ENCODE measurements at places on chromosomes 2 and 18.

- DNase-seq: no peak
Measured at GRCh38 chr2:12032398-12032797, 286.0 kb downstream of the LPIN1 start.

- no peak for DNase-seq
Measured at GRCh38 chr2:218043701-218044109, 25.3 kb upstream of the RUFY4 start.

- DNase-seq: no peak
Measured at GRCh38 chr18:79530821-79531220, 135.1 kb downstream of the NFATC1 start.

- peak; percentile 66 for DNase-seq
Measured at GRCh38 chr2:130332271-130333073, 10.2 kb upstream of the IMP4 start.

- no peak for DNase-seq
Measured at GRCh38 chr18:24678107-24678506, 217.7 kb downstream of the HRH4 start.

- DNase-seq: no peak
Measured at GRCh38 chr18:70373042-70373519, 84.2 kb downstream of the SOCS6 start.

GRCh38 chr18:46199515-46200147 is 95.4 kb downstream of the HAUS1 start:
- no peak for DNase-seq

DNA sequence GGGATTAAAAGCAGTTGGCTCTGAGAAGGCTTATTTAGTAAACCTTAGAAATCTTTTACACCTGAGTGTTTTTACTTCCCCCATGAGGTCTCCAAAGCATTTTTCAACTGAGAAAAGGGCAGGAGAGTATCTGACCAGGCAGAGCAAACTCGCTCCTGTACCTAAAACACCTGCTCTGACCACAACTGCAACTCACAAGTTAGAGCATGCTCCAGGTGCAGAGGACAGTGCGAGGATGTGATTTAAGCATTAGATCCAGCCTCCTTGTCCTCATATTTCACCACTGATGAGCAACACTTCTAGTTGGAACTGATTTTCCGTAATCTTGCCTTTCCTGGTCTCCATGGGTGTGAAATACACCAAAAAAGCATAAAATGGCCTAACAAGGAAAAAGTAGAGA is 34.5 kb upstream of the TBC1D8 start:
- DNase-seq: no peak

DNA sequence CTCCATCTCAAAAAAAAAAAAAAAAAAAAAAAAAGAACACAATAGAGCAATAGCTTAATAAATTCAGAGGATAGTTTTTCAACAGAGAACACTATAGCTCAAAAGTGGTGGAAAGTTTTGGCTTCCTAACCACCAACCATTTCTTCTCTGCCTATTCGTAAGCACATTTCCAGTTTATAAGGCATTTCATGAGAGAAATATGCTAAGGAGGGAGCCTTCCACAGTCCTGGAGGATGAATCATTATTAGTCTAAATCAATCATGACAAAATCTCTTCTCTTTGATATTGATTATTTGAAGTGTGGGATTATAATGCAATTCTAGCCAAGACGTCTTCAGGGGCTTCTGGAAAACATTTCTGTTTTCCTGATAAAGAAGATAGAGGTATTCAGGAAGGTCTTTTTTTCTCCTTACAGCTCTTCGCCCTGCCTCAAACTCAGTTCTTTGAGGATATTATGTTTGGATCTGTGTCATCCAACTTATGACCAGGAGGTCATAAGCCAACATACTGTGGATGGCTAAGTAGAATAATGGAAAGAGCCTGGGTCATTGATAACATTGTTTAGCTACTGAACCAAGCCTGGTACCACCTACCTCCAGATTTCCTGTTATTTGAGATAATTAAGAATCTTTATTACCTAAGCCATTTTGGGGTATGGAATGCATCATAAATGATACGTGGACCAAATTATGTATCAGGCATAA is 207.3 kb downstream of the TRIB2 start:
- DNase-seq: peak; percentile 29

DNA sequence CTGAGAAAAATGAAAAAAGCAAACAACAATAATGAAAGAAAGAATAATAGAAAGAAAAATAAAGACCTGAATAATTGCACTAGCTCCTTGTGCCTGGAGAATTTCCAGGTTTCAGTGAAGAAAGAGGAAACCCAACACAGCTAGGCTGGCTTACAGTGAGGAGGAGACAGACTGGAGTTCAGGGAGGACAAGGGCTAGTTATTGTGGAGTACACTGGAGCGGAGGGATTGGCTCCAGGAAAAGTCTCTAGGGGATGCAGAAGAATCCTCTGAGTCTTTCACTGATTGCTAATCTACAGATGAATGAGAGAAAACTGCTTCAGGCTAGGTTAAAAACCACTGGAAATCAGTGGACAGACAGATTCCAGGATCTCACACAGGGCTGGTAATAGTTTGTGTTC is 163.6 kb upstream of the RBMS1 start:
- no peak for DNase-seq

DNA sequence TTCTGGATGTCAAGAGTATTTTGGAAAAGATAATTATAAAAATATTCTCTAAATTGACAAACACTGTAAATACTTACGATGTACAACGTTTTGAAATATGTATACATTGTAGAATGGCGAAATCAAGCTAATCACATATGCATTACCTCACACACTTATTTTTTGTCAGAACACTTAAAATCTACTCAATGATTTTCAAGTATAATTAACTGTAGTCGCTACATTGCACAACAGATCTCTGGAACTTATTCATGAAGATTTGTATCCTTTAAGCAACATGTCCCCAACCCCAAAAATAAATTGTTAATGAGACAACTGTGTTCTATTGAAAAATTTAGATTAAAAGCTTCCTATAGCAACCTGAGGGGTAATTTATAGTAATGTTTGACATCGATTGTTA is 59.8 kb downstream of the C2orf74 start:
- no peak for DNase-seq

- no peak for DNase-seq
Measured at GRCh38 chr18:35637227-35637626, 55.7 kb downstream of the GALNT1 start.

- DNase-seq: no peak
Measured at GRCh38 chr2:132797071-132797470, 127.1 kb upstream of the LYPD1 start.

DNA sequence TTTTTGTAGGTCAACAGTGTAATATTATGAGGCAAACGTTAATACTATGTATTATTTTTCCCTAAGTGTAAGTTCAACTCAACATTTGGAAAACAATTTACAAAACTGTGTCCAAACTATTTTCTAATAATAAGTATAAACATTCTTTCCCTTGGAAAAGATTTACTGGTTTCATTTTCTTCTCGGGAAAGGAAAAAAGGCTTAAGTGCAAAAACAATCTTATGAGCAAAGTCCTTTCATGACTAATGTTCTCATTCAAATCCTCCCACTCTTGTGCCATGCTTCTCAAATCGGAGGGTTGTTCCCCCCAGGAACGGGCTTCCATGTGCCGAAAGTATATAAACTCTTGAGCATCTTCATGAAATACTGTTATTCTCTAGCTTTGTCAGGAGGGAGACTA is 19.8 kb upstream of the L3MBTL4 start:
- no peak for DNase-seq

DNA sequence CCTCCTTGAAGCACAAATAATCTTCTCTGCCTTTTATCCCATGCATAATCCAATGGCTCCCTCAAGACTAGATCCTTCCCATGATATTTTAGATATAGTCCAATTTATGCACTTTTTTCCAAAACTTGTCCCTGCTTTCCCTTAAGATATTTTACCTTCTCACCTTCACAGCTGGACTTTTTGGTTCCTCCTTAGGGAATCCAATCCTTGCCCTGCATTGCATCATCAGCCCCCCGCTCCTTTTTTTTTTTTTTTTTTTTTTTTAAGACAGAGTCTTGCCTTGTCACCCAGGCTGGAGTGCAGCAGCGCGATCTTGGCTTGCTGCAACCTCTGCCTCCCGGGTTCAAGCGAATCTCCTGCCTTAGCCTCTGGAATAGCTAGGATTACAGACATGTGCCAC is 250.6 kb downstream of the DOK6 start:
- no peak for DNase-seq

- DNase-seq: no peak
Measured at GRCh38 chr2:145939949-145940348, 1420.0 kb upstream of the ZEB2 start.

- no peak for DNase-seq
Measured at GRCh38 chr18:55811925-55812324, 223.9 kb upstream of the TCF4 start.

- no peak for DNase-seq
Measured at GRCh38 chr2:173747035-173747434, 218.1 kb downstream of the SP3 start.

- DNase-seq: no peak
Measured at GRCh38 chr2:54676656-54677055, 46.8 kb upstream of the EML6 start.

- DNase-seq: no peak
Measured at GRCh38 chr2:159137511-159138241, 148.8 kb downstream of the WDSUB1 start.

DNA sequence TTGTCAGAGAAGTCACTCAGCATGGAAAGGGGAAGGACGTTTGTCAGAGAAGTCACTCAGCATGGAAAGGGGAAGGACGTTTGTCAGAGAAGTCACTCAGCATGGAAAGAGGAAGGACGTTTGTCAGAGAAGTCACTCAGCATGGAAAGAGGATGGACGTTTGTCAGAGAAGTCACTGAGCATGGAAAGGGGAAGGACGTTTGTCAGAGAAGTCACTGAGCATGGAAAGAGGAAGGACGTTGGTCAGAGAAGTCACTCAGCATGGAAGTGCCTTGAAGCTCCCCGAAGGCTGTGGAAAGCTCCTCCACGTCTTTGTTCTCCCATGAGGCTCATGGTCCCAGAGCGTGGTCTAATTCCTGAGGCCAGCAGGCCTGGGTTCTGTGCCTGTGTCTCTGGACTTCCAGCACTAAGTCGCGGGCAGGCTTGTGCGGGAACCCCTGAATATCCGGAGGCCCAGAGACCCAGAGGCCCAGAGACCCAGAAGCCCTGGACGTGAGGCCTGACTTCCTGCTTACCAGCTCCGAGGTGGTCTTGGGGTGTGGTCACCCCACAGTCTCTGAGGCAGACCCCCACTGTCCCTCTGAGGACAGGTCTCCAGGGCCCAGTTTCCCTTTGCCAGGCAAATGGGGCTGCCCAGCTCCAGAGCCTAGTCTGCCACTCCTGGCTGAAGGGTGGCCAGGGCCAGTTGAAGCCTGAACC is 70.4 kb upstream of the TWIST2 start:
- no peak for DNase-seq

DNA sequence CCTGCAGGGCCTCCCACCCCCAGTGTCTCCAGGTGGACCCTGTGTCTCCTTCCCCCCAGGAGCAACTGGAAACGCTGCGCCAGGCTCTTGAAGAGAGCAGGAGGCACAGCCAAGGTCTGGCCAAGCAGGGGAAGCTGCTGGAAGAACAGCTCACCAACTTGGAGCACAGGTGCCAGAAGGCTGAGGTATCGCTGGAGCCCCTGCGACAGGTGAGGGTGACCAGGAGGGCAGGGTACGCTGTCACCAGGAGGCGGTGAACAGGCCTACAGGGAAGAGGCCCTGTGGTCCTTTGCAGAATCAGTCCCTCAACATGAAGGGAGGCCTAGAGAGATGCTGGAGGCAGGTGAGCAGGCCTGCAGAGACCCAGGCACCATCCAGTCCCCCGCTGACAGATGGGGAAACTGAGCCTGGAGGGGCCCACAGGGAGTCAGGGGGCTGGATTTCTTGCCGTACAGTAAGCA is 15.6 kb upstream of the SNED1 start:
- no peak for DNase-seq

DNA sequence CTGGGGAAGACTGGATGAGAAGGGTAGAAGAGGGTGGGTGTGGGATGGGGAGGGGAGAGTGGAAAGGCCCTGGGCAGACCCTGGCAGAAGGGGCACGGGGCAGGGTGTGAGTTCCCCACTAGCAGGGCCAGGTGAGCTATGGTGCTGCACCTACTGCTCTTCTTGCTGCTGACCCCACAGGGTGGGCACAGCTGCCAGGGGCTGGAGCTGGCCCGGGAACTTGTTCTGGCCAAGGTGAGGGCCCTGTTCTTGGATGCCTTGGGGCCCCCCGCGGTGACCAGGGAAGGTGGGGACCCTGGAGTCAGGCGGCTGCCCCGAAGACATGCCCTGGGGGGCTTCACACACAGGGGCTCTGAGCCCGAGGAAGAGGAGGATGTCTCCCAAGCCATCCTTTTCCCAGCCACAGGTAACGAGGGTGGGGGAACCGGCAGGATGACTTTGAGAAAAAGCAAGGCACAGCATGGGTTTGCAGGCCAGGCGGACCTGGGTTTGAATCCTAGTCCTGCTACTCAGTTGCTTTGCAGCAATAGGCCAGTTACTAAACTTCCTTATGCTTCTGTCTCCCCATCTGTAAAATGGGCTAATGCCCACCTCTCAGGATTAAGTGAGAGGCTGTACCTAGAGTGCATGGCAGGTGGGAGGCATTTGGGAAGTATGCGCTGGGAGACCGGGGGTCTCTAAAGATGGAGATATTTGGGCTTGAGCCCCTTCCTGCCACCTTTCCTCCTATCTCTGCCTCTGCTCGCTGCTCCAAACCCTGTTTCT is at the start of gene INHA:
TSS of gene INHA (plus strand) at position 74 of the 765 bp plus-strand sequence. CDS start at position 139, 65 bp downstream.
- no peak for DNase-seq

GRCh38 chr18:49608366-49609255 is 46.8 kb downstream of the LIPG start:
- DNase-seq: no peak

GRCh38 chr2:141582213-141582612 is 548.6 kb downstream of the LRP1B start:
- DNase-seq: no peak

- DNase-seq: no peak
Measured at GRCh38 chr2:130373808-130374365, 18.0 kb downstream of the PTPN18 start.

- no peak for DNase-seq
Measured at GRCh38 chr2:14364471-14364870, 268.0 kb upstream of the LRATD1 start.

GRCh38 chr2:224691563-224691962 is 24.6 kb downstream of the CCDC195 start:
- no peak for DNase-seq

DNA sequence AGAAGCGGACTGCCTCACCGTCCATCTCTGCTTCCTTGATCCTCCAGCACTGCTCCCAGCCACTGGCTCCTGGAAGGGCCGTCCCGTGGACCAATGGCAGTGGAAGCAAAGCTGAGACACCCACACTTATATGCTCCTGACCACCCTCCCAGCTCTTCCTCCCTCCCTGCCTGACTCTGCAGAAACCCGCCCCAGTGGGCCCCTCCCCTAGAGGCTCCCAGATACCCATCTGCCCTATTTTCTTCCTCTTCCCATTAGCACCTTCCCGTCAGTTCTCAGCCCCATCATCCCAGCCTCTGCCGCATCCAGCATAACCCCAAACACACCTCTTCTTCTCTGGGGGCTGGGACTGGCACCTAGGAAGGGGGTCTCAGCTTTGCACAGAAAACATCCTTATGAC is at the start of gene CLEC4F:
TSS of gene CLEC4F (minus strand) at position 101 of the 400 bp plus-strand sequence. CDS start at position 25, 76 bp downstream.
- DNase-seq: no peak

DNA sequence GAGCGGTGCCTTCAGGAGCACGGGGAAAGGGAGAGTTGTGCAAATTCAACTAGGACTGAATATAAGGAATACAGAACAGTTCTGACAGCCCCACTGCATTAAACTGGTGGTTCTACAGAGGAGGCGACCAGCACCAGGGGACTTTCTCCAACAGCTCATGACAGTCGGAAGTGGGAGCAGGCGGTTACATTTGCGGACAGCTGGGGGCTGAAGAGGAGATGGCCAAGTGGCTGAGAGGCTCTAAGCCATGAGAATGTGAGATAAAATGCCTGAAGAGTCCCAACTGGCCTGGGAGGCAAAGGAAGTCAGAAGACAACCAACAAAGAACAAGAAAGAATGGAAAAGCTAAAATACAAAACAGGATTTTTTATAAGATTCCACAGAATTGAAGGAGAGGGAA is 141.3 kb downstream of the L3MBTL4 start:
- DNase-seq: no peak
